ENCODE measurements at places on chromosomes 6 and 20.

- ATAC-seq = no peak
These were observed 136.4 kb downstream of the OR2B2 start for GRCh38 chr6:27775796-27776184.

DNA sequence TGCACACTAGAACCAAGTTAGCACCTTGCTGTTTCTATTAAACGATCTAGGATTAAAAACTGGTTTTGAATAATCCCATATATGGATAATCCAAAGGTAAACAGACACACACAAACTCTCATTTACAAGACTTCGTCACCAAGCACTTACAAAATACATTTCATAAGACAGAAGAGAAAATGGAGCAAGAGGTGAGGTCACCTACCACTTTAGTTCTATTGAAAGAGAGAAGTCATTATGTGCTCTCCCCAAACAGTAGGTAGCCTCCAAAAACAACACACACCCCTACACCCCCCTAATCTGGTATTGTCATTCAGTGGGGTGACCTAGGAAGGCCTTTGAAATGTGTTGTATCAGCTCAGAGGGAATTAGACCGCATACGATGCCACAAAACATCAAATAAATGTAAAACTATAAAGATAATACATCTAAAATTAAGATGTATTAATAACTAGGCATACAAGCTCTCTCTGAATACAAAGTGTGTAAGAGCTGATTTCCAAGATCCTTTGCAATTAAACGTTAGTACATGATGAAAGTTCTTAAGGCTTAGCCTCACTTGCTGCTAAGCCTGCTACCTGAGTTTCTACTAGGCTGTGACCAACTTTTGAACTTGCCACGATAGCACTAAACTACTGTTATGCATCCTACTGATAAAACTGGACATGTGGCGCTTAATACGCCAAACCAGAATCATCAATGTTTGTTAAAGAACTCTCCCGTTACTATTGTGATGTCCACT, 1.6 kb downstream of the SRPK1 start:
- ATAC-seq = peak; percentile 25

DNA sequence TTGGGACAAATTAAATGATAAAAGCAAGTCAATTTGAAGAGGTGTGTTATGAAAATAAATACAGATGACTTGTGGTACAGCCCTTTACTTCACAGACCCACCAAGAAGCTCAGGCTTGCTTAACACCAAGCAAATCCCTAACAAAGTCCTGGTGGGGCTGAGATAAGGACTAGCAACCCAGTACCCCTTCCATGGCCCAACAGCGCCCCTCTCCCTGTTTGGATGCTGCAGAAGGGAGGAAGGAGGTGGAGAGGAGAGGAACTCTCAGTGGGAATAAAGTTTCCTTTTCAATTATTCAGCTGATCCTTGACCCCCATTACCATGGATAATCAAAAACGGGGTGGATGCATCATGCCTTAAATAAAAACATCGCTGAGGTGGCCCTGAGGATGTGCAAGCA, 4.5 kb upstream of the ZNF831 start:
- ATAC-seq = no peak

- ATAC-seq = no peak
These were observed 11.0 kb upstream of the CFAP206 start for GRCh38 chr6:87396595-87397392.

- ATAC-seq = no peak
These were observed 34.4 kb downstream of the EDN3 start for GRCh38 chr20:59334651-59335300.

- no peak for ATAC-seq
These were observed 34.7 kb downstream of the CD24 start for GRCh38 chr6:106939848-106940247.

DNA sequence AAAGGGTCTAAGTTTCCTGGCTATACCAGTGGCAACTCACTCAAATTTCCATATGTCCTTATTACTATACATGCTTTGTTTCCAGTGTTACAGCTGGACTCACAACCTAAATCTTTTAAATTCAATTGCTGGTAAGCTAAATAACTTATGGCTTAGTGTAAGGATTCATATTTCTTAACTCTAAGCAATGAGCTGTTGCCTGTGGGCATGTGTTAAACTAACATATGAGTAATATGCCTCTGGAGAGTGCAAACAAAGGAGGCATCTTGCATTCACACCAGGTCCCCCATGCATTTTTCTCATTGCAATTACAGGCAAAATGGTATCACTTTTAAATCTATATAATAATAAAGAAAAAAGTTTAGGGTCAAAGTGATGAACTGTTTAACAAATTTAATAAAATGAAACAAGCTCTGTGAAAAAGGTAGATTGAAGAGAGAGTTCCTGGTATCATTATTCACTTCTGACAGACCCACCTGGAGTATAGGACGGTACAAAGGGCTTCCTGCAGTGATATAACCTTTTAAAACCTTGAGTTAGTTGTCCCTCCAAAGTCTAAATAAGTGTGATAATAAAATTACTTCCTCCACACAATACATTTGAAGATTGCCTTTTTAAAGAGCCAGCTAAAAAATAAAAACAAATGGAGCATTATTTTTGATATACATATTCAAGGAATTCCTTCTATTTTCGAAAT, 57.6 kb upstream of the HMGCLL1 start:
- ATAC-seq = no peak

- no peak for ATAC-seq
These were observed 5.8 kb downstream of the HMGA1 start for GRCh38 chr6:34242252-34243130.

DNA sequence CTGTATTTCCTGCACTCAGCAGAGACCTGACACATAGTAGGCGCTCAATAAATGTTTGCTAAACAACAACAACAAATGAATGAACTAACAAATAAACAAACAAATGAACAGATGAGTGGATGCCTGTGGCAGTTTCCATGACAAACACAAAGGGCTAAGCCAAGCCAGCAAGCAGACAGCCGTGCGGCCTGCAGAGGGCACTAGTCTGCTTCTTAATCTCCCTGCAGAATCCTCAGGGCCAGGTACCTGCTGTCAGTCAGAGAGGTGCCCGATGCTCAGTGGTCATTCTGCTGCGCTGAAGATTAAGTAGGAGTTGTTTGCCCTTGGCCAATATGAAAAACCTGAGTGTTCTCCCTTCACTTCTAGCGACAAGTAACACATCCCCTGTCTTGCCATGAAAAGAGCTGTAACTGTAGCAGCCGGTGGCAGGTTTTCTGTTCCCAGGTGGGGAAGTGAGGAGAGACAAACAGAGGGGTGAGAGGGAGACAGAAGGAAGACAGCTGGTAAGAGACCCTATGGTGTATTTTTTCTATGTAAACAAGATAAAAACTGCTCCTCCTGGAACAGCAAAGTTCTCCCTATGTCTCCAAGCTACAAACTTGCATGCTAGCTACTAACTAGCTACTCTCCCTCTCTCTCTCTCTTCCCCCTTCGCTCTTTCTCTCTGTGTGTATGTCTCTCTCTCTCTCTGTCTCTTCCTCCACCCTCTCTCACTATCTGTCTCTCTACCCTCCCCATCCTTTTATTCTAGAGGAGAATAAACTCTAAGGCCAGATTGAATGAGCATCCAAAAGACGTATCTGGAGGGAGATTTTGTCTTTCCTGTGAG, at the start of gene MC3R:
Gene MC3R (plus strand): TSS at position 779 of the 829 bp plus-strand sequence. CDS start 112 bp downstream, outside the sequence.
- ATAC-seq = peak; percentile 30

DNA sequence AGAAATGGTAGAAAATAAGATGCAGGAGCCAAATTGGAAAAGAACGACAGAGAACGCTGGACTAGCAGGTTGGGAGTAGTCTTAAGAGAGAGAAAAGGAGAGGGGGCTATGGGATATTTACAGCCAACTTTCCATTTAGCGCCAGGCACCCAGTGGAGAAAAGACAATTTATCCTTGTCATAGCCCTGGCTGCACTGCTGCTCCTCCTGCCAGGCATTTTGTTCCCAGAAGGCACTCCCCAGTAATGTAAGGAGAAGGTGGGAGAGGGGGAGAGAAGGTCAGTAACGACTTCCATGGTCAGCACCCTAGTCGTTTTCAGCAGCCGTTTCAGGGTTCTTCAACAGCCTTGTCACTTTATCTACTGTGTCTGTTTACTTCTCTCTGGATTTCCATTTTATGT, 159.0 kb downstream of the TRMT11 start:
- no peak for ATAC-seq

- no peak for ATAC-seq
These were observed 149.9 kb upstream of the KCNG1 start for GRCh38 chr20:51172558-51173428.

GRCh38 chr6:153150752-153151440, 19.8 kb upstream of the RGS17 start:
- ATAC-seq = no peak

GRCh38 chr6:75169689-75170586, 35.9 kb downstream of the COL12A1 start:
- ATAC-seq = no peak

DNA sequence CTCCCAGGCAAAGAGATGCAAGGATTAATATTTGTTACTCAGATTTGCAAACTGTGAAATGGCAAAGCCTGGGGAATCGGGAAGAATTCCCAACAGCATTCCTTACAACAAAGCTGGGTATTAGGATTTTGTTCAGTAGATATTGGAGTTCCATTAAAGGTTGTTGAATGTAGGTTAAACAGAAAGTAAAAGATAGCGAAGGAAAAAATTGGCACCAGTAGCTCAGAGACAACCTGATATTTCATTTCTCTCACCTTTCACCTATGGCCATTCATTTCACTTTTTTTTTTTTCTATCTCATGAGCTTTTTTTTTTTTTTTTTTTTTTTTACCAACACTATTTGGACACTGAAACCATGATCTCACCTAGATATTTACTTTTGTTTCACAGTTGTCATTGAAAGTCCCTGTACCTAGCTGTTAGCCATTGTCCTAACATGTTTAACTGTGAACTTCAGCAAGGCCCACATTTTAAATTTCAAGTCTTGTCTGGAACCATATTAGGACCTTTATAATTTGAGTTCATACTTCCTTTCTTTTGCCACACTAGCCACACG, 552.5 kb downstream of the HAO1 start:
- no peak for ATAC-seq

DNA sequence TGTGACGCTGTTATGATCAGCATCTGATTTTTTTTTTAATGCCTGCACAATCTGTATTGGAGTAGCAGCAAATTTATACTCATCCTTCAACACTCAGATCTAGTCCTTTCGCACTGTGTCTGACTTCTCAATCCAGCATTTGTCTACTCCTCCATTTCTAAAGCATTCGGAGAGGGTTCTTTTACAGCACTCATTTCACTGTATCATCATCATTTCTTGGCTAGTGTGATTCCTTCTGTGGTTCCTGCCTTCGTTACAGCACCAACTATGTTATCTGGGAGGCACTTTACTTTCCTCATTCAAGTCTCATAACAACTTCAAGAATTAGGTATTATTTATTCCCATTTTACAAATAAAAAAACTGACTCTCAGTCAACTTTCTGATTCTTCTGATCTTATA, 18.0 kb downstream of the NUDT3 start:
- no peak for ATAC-seq

DNA sequence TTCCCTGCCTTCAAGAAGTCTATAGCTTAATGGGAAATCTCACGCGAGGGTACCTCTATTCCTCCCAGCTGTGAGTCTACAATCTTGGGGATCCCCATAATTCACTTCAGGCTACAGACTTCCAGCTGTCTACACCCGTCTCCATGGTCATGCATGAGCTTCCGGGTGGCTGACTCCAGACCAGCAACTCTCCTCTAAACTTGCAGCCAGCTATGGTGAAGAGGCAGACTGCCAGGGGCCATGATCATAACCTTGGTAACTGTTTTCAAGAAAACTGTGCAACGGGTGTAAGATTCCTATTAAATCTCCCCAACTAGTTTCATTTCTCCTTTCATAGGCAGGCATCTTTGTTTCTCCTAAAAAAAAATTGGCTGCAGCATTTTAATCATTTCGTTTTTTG, 534.4 kb upstream of the CHD6 start:
- ATAC-seq = no peak

GRCh38 chr6:15365273-15365687, 119.4 kb downstream of the JARID2 start:
- peak; percentile 22 for ATAC-seq

DNA sequence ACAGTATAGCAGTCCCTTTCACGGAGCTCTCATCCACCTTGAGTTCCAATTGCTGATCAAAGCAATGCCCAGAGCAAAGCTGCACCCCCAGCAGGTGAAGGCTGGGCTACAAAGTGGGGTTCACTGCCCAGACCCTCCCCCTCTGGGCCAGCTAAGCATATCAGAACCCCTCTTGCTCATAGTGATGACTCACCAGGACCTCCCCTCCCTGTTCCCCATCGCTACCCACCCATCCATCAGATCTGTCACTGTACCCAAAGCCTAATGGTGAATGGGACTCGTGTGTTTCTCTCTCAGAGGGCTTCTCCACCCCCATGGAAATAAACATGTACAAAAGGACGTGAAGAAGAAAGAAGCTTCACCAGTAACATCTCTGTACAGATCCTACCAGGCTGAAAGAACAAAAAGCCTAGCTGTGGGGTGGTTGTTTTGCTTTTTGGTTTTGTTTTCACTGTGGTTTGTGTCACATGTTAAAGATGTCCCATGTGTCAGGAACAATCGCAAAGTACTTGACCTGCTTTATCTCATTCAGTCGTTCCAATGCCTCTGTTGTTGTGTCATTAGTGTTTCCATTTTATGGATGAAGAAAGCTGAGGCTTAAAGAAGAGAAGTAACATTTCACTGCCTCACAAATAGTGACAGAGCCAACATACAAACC, 518.5 kb downstream of the CD83 start:
- ATAC-seq = peak; percentile 57

DNA sequence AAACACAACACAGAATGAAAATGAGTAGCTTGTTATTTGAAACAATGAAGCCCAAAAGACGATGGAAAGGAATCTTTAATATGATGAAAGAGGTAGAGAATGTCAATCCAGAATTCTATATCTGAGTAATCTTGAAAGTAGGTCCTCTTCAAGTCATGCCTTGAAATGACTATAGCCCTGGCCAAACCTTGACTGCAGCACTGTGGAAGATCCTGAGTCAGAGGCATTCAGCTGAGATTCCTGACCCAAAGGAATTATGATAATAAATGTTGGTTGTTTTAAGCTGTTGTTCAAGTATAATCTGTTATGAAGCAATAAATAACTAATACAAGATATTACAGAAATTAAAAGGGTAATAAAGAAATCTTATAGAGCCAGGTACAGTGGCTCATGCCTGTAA, 64.8 kb downstream of the IBTK start:
- no peak for ATAC-seq

- peak; percentile 45 for ATAC-seq
These were observed 19.0 kb upstream of the BLOC1S5 start for GRCh38 chr6:8082954-8083858.

DNA sequence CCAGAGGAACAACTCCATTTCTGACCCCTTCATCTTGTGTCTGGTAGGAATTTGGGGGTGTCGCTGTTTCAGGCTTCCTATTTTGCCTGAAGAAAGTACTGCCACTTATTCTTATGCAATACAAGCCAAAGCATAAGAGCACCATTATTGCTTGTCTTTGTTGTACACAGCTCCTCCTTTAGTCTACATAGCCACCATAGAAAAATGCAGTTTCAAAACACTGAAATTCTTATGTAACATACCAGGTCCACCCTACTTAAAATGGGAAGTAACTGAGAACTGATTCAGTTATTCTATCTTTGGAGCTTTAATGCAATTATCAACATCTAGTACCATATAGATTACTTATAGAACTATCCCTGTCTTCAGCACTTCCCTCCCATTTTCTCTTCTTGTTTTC, 255.5 kb downstream of the ARHGAP18 start:
- no peak for ATAC-seq

DNA sequence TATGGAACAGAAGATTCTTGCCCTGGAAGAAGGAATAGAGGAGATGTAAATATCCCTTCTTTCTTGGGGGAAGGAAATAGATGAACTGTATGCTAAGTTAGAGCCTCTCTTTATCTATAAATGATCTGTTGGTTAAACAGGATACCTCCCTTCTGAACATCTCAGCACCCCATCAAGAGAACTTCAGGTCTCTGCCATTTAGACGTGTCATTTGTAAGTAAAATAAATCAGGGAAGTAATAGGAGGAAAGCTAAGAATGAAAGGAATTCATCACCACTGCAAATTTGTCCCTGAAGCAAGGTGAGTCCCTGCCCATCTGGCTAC, 42.5 kb upstream of the TNFAIP3 start:
- no peak for ATAC-seq

Data from activated CD4-positive, CD25-positive, alpha-beta regulatory T cell treated with anti-CD3 and anti-CD28 coated beads, Interleukin-2, amount 50 U/mL, for 24 hours (primary cell).